ENCODE measurements at places on chromosomes 6 and 20. TPM values are rescaled to one million over a fixed set of nuclear protein-coding genes. Genes with fewer than 3 reads are reported as not detected.
A peak's percentile ranks its signal among the peaks of the same experiment; 100 is the strongest.

- no peak for DNase-seq
Observed at GRCh38 chr6:5379647-5380242, 118.4 kb downstream of the FARS2 start.

DNA sequence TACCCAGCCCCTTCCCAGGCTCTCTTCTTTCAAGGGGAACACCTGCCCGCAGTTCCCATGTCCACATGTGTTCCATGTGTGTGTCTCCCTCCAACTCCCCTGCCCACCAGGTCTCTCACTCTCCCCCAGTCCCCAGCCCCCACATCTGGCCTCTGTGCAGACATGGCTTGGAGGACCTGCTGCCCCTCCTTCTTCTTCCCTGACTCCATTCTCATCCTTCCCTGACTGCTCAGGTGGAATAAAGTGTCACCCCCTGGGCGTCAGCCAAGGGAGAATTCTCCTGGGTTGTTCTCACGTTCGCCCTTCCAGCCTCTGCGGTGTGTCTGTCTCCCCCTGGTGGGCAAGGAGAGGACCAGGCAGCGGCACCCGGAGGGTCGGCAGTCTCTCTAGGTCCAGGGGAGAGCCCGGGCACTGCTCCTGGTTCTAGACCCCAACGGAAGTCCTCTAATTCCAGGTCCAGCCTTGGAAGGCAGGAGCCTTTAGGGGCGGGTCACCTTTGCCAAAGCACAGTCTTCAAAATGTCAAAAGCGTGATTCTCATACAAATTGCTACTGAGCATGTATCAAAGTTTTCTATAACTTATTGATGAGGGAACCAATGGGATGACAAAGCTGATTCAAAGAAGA lies 50.5 kb downstream of the EBF4 start:
- DNase-seq: peak; percentile 29

- no peak for DNase-seq
Observed at GRCh38 chr6:63560801-63561287, 11.4 kb upstream of the LOC128125822 start.

DNA sequence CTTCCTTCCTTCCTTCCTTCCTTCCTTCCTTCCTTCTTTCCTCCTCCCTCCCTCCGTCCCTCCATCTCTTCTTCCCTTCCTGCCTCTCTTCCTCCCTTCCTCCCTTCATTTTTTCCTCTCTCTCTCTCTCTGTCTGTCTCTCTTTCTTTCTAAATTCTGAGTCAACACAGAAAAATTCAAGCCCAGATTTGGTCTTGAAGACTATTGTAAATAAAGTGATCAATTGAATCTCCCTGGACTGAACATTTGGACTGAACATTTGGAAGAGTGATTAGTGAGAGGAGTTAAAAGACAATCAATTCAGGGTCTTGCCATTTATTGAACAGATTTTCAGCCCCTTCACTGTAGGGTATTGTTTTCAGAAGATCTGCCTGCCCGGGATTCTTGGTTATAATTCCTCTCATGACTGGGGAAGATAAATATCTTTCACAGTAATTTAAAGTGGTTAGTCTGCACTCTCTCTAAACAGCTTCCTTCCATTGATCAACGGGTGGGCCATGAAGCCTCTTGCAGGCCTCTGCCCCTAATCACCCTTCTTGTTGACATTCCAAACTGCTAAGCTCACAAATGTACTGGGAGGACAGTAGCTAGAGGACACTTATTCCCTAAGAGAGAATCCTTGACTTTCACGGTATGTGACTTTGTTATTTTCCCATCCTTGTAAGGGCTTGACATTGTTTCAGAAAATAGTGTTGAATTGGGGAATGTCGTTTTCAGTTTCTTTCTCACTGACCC lies 101.7 kb upstream of the BMP2 start:
- no peak for DNase-seq

GRCh38 chr6:107957308-107957908 lies 600 bp downstream of the SEC63 start:
- peak; percentile 15 for DNase-seq

GRCh38 chr6:35729722-35730121 lies 7.1 kb upstream of the ARMC12 start:
- no peak for DNase-seq

GRCh38 chr6:13666194-13667105 lies 45.2 kb downstream of the RANBP9 start:
- no peak for DNase-seq

DNA sequence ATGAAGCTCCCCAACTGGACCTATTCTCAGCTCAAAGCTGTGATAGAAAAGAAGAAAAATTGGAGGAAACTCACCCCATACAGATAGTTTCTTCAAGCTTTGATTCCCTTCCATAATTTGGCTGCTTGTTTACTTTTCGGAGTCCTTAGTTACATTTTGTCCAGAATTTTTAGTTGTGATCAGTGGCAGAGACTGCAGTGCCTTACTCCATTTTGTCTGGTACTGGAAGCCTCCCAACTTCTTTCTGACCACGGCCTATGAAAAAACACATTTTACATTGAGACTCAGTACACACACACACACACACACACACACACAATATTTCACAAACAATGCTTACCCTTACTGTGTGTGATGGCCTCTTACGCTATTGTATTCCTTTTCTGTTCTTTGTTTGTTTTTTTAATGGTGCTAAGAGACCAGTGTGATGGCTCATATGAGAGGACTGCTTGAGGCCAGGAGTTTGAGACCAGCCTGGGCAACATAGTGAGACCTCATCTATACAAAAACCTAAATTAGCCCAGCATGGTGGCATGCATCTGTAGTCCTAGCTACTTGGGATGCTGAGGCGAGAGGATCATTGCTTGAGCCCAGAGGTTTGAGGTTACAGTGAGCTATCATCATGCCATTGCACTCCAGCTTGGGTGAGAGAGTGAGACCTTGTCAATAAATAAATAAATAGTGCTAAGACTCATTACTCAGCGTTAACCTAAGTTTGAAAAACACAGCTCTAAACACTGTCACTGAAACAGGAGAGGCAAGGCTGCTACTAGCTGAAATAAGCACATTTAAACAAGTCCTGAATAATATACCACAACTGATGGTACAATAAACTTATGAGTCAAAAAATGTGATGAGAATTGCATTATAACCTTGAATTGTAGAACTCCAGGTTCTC lies 13.8 kb upstream of the RNF8 start:
- DNase-seq: no peak

DNA sequence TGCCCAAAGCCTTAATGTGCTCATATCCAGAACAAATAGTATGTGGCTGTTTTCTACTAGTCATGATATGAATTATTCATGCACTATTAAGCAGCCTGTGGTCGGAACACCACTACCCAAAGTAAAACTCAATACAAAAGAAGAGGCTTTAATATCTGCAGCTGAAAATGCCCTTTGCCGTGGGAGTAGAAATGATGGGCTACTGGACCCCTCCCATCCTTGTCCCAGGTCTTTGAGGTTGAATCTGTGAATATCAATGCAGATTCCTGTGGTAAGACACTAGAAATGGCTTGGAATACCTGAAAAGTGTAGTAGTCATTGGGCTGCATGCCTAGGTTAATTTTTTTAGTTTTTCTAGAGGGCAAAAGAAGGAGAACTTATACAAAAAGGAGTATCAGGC lies 303.7 kb downstream of the TBC1D7 start:
- no peak for DNase-seq

Gene TREM1
- 0.55 TPM for total RNA-seq

Gene TPX2
- total RNA-seq: 14.4 TPM

All from spinal cord (tissue), 10 donors.